Osteoblast (primary cell): ENCODE measurements at places on chromosomes 3 and 15. TPM values are rescaled to one million over a fixed set of nuclear protein-coding genes. Genes with fewer than 3 reads are reported as not detected.

DNA sequence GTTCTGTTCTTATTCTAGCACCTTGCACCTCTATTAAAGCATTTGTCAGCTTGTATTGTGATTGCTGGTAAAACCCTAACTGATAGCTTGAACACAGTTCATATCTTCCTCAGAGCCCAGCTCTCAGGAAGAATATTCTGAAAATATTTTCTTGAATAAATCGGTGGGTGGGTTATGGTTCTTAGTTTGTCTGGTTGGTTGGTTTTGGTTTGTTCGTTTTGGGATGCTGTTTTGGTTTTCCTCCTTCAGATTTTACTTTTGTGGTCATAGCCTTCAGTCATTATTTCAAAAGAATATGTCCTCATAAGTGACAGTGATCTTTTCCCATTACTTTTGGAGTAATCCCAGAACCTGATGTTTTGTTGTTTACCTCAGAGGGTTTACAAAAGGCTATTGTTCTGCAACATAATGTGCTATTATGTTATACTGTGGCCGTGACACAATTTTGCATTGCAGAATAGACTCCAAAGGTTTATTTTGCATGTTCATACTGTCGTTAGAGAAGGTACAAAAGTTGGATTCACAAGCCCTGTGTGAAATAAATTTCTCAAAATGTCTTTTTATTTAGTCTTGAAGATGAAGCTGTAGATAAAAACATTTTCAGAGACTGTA is 2.7 kb upstream of the TMEM87A start:
- H3K36me3 ChIP-seq, result peaks cover 9% of the 10 kb centered on the region
- DNase-seq, result no peak
- peaks cover 30% of the 10 kb centered on the region for H3K4me1 ChIP-seq
- H3K4me3 ChIP-seq, result peak overlapping the region; percentile 57
- no peaks in the 10 kb centered on the region for H3K27me3 ChIP-seq
- H3K27ac ChIP-seq, result peak overlapping the region; percentile 99

DNA sequence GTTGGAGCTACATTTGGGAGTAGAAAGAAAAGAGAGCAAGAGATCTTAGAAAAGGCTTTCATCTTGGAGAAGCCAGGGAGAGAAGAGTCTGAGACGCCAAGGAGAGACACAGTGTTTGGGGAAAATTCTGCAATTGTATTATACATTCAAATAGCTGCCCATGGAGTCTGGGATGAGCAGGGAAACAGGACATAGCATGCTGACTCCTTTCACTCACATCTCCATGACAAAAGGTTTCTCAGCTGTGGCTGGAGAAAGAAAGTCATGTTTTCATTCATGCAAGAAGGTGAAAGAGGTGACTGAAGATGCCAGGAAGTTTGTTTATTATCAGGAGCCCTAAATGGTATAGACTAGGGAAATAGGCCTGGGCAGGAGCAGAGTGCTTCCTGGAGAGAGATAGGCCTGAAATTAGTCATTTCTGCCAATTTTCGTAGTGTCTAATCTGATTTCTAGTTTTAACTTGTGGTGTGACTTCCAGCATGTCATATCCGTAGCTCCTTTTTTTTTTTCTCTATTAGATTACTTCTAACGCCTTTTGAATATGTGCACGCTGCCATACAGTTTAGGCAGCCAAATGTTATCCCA is 34.1 kb downstream of the ACP3 start:
- H3K4me1 ChIP-seq, result no peaks in the 10 kb centered on the region
- H3K4me3 ChIP-seq, result no peak overlapping the region
- DNase-seq, result no peak
- H3K36me3 ChIP-seq, result no peaks in the 10 kb centered on the region
- no peak overlapping the region for H3K27ac ChIP-seq

DNA sequence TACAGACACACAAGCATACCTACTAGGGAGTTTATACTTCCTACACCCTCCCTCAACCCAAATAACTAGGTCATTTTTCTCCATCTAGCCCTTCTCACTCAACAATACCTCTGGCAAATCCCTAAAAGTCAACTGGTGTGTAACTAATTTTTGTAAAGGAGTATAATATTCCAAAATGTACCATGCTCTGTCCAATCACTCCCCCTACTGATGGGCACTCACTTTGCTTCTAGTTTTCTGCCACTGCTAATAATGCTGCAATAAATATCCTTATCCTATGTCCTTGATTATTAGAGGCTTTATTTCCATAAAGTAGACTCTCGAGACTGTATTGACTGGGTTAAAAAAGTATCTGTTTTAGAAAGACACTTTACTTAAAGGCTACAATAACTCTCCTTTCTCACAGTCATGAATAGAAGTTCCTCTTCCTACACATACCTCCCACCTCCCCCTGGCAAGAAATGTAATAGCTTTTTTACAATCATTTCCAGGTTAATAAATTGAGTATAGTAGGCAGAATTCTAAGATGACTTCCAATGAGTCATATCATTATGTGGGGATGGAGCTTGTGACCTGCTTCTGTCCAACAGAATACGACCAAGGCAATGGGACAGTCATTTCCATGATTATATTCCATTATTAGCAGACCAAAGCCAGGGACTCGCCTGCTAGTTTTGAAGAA is 30.0 kb downstream of the SHQ1 start:
- no peak overlapping the region for H3K4me3 ChIP-seq

- no peak for DNase-seq
- no peaks in the 10 kb centered on the region for H3K36me3 ChIP-seq
- no peak overlapping the region for H3K27ac ChIP-seq
Measured at GRCh38 chr15:97995881-97996603, 35.5 kb downstream of the ARRDC4 start.

The LRRK1 gene
- total RNA-seq, result 14.1 and 15.2 TPM in 2 replicates

The MELTF gene
- total RNA-seq, result 2.4 and 5.1 TPM in 2 replicates

The RASGRP1 gene
- 0.36 and 0.59 TPM in 2 replicates for total RNA-seq
